HT-29 (cell line): ENCODE measurements at places on chromosomes 6 and 20. TPM values are rescaled to one million over a fixed set of nuclear protein-coding genes. Genes with fewer than 3 reads are reported as not detected.

DNA sequence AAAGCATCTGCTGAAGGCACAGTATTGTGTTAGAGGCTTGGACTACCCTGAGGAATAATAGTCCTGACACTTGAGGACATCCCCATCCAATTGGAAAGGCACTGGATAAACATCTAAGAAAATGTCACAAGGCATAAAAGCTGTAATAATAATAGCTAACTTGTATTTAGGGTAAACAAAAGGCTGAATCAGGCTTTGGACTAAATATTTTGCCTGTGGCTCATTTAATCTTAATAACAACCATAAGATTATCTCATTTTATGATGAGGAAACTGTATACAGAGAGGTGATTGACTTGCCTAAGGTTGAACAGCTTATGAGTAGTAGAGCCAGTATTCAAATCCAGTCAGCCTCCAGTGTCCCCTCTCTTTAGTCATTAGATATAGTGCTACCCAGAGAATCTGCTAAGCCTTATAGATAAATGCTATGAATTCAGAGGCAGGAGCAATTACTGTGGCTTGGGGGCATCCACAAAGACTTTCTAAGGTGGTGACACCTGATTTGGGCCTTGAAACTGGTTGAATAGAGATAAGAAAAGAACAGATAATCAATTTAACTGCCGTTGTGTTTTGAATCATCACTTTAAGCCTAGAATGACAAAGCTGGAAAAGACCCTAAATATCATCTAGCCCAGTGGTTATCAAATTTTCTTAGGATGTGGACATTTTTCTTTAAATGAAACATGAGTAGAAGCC, 7.5 kb upstream of the ZSWIM1 start:
- DNase-seq = no peak

DNA sequence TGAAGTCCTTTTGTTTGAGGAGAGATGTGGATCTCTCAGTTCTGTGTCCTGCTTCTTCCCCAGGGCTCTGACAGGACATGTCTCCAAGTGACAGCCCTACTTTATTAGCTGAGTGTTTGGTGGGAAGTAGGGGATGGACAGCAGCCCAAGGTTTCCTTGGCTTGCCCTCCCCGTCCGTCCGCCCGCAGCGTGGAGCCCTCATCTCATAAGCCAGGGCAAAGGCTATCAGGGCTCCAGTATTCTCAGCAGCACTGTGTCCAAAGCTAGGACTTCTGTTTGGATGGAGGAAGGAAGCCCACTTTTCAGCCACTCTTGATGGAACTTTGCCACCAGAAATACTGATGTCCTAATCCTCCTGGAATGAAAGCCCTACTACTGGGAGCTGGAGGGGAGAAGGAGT, 13.6 kb downstream of the CDC5L start:
- no peak for DNase-seq

DNA sequence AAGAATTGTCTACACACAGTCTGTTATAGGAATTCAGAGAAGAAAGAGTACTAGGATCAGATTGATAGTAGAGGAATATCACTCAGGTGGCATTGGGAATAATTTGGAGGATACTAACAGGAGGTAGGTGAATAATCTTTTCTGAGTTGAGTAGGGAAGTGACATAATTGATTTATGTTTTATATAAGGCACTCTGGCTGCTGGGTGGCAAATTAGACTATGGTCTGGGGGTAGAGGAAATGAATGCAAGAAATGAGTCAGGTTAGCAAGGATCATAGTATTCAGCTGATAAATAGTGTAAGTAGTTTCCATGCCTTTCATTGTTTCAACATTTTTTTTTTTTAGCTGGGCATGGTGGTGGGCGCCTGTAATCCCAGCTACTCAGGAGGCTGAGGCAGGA, 113.3 kb downstream of the CDKAL1 start:
- no peak for DNase-seq

GRCh38 chr20:47964149-47964548, 178.9 kb upstream of the SULF2 start:
- no peak for DNase-seq

- peak; percentile 9 for DNase-seq
Measured at GRCh38 chr6:98539741-98540140, 294.6 kb upstream of the POU3F2 start.

GRCh38 chr6:131828951-131829350, 21.1 kb downstream of the ENPP1 start:
- no peak for DNase-seq

DNA sequence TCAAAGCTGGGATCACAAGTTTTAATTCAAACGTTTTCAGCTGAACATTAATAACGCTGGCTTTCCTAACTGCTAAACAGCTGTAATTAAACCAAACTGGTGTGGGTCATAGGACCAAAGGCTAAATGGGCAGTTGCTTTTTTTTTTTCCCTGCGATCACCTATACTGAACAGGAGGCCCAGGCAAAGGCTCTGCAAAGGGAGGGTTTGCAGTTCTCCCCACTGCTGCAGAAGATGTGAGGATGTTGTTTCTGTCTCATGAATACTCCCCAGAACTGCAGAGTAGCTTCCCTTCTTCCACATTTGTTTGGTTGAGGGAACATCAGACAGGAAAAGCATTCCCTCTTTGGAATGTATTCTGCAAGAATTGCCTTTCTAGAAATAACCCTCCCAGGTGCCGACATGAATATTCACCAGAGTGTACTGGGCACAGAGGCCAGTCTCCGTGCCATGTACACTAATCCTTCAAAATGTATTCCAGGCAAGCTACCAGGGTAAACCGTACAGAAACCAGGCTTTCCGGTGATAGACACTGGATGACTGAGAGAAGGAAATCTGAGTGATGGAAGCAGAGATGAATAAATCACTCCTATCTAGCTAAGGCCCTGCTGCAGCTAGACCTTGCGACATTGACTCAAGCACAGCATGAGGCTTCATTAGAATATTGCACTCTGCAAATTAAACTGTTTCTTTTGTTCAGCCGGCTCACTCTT, 370.1 kb downstream of the BTBD9 start:
- no peak for DNase-seq

DNA sequence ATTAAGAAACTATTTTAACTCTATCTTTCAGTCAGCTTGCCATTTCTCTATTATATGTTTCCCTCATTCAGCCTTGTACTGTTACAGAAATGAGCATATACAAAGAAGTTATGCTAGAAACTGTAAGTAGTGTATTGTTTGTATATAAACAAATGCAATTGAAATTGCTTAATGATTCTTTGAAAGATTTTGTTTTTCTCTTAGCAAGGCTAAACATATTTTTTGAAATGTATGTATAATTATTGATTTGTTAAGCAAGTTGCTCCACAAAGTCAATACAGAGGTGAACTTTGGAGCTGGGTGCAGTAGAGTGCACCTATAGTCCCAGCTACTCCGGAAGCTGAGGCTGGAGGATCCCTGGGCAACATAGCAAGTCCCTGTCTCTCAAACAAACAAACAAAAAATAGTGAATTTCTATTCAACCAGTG, 253.6 kb downstream of the RNGTT start:
- peak; percentile 48 for DNase-seq

- no peak for DNase-seq
Measured at GRCh38 chr6:127202676-127203075, 64.0 kb upstream of the RNF146 start.

- no peak for DNase-seq
Measured at GRCh38 chr6:15653581-15653980, 9.2 kb downstream of the DTNBP1 start.

GRCh38 chr6:43766500-43766853, 3.5 kb upstream of the VEGFA start:
- no peak for DNase-seq

GRCh38 chr6:3571250-3571681, 114.4 kb upstream of the SLC22A23 start:
- no peak for DNase-seq

GRCh38 chr20:17992847-17993513, 24.2 kb downstream of the MGME1 start:
- no peak for DNase-seq

DNA sequence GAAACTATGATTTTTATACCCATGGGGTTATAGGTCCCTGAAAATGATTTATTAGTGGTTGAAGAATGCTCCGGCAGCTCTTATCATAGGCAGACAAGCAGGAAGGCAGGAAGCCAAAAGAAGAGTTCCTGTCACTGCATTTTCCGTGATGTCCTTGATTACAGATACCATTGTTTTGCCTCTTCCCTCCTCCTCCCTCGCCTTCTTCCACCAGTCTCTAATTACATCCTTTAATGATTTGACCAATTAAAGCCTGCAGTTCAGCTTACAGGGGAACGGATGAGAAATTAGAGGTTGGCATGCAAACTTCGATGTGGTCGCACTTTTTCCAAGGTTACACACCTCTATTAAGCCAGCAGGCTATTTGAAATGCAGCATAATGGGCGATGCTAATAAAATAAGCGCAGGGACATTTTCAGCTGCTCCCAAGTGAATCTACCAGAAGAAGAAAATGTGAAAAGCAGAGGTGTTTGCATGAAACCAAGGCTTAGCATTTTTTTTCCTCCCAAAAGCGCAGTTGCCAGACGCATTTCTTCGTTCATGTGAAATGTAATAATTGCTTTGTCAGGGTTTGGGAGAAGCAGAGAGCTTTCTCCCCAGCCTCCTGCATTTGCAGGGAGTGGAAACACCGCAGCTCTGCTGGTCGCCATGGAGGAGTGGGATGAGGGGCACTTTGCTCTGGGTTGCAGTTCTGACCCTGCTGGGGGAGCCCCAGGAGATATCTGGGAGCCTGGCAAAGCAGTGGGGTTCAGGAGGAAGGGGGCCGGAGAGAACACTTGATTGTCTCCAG, 6.0 kb downstream of the NOX3 start:
- no peak for DNase-seq

- DNase-seq = no peak
Measured at GRCh38 chr6:7323074-7323473, 10.1 kb upstream of the SSR1 start.

DNA sequence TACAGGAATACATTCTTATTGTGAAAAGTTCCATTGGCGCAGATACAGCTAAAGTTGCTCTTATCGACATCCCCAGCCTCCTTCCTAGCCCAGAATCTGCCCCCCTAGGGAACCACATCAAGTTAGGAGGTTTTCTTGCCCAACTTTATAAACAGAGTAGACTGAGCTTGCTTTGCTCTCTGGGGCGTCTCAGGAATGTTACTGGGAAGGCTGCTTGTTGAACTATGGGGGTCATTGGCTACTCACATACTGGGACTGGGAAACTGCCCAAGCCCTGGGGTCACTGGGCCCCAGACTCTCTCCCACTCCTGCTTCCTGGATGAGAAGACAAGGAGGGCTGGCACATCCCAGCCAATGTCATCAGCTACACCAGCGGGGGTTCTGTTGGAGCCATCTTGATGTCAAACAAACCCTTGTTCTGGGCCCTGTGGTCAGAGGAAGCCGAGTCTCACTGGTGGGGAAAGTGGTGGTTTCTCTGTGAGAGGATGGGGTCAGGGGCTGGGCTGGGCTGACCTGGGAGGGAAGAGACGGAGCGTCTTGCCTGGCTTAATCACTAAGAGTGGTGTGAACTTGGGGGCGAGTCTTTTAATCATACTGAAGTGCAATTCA, 26.0 kb downstream of the BPIFB4 start:
- no peak for DNase-seq

DNA sequence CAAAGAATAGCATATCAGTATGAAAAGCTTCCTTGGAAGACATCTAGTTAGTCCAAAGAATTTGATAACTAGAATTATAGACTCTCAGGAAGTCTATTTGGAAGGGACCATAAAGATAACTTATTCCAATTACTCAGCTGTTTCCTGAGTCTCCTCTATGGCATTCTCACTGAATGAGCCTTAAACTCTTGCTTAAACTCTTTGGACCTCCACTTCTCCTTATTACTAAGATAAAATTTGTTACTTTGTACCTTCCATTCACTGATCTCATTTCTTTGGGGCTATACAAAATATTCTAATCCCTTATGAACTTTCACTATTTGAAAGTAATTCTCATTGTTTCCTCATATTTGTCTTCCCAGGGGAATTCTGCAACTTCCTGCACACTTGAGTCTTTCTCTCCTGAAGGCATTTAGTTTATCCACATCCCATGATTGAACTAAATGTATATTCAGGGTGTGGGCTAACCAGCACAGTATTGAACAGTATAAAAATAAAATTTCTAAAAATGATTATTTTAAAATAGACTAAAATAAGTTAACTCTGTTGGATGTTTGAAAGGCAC, 67.1 kb upstream of the NOTCH4 start:
- no peak for DNase-seq

DNA sequence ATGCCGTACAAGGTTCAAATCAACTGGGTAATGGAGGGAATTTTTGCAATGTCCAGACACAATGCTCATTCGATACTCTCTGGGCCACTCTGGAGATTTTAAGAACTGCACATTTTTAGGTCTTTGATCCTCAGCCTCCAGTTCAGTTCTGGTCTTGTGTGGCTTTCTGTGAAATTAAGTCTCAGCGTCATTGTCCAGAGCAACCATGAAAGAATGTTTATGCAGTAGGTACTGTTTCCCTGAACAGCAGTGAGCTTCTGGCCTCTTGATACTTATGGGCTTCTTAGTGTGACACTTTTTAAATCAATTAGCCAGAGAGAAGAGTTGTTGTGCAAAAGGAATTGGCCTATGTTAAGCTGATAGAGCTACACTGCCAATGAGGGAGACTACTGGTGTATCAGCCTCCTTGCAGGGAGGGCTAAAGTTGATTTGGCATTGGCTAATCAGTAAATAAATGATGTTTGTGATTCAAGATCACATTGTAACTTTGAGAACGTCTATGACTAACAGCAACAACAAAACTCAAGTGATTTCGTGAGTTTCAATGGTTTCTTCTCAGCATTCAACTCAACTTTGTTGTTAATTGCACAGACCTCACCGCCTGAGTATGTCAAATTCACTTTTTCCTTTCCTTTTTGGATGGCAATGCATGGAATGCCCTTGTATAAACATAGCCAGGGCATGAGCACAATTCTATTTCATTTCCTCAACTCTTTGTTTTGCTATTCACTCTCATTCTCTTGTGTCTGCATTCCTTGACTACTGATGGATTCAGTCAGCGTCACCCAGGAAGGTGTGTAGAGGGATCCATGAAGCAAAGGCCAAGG, 85.1 kb downstream of the GJA1 start:
- no peak for DNase-seq

DNA sequence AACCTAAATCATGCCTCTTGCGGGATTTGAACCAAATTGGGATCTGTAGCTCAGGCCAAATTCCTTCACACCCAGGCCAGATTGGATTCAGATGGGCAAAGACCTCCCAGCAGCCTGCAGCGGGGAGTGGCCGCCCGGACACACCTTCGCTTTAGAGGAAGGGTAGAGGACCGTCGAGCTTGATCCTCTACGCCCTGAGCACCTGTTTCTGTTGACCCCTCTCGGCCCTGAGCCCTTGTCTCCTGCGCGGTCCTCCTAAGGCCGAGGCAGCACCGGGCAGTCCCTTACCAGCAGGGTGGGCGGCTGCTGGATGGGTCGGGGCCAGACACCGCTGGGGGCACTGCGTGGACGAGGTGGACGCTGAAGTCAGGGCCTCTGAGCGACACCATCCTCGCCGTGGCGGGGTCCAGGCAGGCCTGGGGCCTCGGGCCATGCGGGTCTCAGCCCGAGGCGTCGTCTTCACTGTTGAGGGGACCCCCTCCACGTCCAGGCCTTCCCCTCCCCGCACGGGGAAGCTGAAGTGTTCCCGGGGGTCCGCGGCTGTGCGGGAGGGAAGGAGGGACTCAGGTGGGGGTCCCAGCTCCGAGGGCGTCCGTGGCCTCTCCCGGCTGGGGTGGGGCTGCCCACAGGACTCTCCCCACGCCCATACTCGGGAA, 114.8 kb downstream of the SMOC2 start:
- no peak for DNase-seq

Gene GNAS-AS1
- total RNA-seq = not detected in 2 replicates

Gene RCAN2
- total RNA-seq = 0.03 TPM in 1 of 2 replicates, not detected in the other

Gene JAG1
- 13.9 and 15.5 TPM in 2 replicates for total RNA-seq

Gene TMEM181
- total RNA-seq = 15.4 and 15.8 TPM in 2 replicates

Gene RAD21L1
- not detected in 2 replicates for total RNA-seq

Gene ENPP4
- 2.0 and 3.4 TPM in 2 replicates for total RNA-seq

Gene PAX1
- total RNA-seq = not detected in 2 replicates

Gene OPN5
- not detected in 2 replicates for total RNA-seq

Gene TOMM6
- total RNA-seq = 83.4 and 86.2 TPM in 2 replicates

Gene ZNF311
- total RNA-seq = 1.1 and 1.2 TPM in 2 replicates

Gene OPRL1
- total RNA-seq = 1.2 and 1.5 TPM in 2 replicates
